Ascending aorta (tissue), 2 donors: ENCODE measurements at places on chromosomes 16 and 17.

DNA sequence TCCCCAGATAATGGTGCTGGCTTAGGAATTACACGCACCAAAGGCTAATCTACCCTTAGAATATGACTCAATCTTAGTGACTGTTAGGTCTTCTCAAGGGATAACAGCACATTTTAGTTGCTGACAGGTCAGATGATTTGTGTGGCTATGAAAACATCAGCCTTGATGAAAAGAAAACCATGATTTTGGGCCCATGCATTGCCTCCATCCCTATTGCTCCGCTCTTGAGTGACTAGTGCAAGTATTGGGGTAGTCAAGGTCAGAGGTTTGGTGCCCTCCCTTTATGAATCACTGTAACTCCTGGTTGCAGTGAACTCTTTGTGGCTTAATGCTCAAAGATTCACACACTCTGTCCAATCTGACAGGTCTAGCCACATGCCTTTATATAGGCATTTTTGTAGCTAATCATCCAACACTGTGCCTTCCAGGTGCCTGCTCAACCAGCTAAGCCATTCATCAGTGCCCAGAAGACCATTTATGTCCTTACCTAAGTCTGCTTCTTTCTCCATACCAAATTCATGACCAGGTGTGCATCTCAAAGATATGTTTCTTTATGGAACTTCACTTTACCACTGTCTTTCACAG, 251.6 kb downstream of the KCNJ2 start:
- DNase-seq: no peak

DNA sequence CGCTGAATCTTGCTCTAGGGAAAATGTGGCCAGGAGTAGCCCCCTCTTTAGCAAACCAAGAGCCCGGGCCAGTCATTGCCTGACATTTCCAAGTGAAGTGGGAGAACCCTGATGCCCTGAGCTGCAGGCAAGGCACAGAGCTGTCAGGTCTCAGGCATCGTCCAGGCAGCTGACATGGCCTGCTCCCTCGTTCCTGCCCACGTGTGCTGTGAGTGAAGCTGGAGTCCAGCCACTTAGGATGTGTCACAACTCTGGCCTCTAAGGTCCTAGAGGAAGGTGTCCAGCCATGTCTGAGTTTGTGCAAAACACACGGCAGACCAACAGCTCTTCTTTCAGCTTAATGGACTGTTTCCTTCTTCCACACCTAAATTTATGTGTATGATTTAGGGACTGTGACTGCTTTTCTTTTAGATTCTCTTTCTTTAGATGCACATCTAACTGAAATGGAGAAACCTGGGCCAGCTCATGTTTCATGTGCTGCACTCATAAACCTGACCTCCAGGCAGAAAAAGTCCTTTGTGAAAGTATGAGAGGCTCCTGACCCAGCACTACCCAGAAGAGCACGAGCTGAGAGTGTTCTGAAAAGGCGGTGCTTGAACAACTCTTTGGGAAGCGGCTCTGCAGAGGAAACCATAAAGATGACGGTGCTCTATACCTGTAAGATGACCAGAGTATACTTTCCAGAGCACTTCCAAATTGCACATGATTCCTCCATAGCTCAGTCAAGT, 14.8 kb upstream of the LIMD2 start:
- DNase-seq: peak; percentile 50

- no peak for DNase-seq
Measured at GRCh38 chr16:88783391-88784073, 1.5 kb downstream of the PIEZO1 start.

- DNase-seq: no peak
Measured at GRCh38 chr17:77177002-77177741, 36.4 kb downstream of the SEC14L1 start.

DNA sequence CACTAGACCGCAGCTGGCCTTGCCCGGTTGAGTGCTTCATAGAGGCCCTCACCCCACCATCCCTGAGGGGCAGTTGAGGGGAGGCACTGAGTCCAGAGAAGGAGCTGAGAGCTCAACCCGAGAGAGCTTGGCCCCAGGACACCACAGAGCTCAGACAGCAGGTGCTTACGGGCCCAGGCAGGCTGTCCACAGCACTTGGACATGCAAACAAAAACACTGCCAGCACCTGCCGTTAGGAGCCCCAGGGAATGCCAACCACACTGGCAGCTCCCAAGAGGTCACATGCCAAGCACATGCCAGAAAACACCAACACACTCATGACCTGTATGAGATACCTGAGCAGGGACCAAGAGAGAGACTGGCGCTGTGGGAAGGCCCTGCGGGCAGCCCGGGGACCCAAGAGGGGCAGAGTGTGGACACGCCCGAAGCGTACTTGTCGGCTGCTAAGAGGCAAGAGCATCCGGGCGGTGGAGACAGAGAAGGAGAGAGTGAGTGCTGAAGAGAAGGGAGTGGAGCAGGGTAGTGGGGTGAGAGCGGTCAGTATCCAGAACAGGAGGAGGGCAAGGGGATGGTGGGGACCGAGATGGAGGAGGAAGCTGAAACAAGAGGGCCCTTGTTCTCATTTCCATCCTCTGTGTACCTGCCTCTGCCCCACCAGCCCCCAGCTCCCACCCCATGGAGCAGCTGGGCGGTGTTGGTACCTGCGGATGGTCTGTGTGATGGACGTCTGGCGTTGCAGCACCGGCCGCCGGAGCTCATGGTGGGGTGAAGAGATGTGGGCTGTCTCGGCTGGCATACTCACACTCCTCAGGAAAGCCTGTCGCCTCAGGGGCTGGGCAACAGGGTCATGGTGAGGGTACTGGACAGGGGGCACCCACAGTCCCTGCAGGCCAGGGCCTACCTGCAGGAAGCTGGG, 8.2 kb downstream of the RHBDF1 start:
- DNase-seq: no peak

GRCh38 chr17:68694791-68695485, 93.8 kb upstream of the FAM20A start:
- no peak for DNase-seq

GRCh38 chr17:72969293-72969906, 123.1 kb downstream of the SLC39A11 start:
- no peak for DNase-seq

GRCh38 chr16:7313170-7313569, 19.5 kb upstream of the RBFOX1 start:
- DNase-seq: no peak

DNA sequence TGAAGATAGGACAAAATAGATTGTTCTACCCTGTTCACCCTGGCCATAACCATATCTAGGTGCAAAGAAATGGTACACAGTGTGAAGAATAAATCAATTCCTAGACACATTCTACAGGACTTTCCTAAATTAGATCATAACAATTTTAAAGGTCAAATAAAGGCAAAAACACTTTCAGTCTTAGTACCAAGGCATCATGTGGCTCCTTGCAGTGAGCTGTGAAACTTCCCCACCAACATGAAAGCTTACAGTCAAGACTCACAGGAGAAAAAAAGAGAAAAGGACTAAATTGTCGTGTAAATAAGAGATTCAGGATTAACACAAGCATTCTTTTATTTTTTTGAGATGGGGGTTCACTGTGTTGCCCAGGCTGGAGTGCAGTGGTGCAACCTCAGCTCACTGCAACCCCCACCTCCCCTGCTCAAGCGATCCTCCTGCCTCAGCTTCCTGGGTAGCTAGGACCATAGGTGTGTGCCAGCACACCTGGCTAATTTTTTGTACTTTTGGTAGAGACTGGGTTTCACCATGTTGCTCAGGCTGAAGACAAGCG, 14.2 kb downstream of the NSMCE1 start:
- DNase-seq: no peak

- no peak for DNase-seq
Measured at GRCh38 chr17:7854078-7854777, 638 bp upstream of the TMEM88 start.

- no peak for DNase-seq
Measured at GRCh38 chr17:79883202-79883601, 44.0 kb upstream of the CBX4 start.

- no peak for DNase-seq
Measured at GRCh38 chr16:15581127-15581815, 61.7 kb downstream of the MARF1 start.

- DNase-seq: peak; percentile 87
Measured at GRCh38 chr17:8226536-8227237, 16.3 kb upstream of the AURKB start.

GRCh38 chr17:78356101-78356713, 3.7 kb downstream of the SOCS3 start:
- no peak for DNase-seq

DNA sequence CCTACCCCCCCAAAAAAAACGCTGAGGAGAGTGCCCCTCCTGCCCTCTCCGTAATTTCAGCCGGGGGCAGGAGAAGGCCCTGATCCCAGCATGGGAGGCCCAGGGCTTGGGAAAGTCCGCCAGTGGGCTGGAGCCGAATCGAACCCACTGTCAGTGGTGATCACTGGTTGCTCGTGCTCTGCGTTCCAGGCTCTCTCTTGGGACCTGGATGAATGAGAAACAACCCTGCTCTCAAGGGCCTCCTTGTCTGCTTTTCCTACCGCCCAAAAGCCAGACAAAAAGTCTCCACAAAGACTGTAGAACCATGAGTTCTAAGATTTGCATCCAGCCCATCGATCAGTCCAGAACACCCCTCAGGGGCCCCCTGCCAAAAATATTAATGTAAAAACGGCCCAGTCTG, 8.1 kb downstream of the ARHGAP23 start:
- DNase-seq: no peak

GRCh38 chr17:50822550-50822949, 12.8 kb upstream of the WFIKKN2 start:
- no peak for DNase-seq

GRCh38 chr17:47990962-47991731, 20.2 kb downstream of the CDK5RAP3 start:
- DNase-seq: no peak

DNA sequence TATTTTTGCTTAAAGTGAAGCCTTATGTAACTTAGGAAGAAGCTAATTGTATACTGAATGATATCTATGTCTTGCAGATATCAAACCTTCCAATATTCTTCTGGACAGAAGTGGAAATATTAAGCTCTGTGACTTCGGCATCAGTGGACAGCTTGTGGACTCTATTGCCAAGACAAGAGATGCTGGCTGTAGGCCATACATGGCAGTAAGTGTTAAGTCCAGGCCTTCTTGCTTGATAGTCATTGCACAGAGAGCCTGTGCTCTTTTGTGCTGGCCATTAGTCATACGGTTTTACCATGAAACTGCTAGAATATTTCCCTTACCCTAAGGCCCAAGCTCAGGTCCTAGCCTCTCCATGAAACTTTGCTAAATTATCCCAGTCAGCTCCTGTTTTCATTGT, 92.5 kb downstream of the MAP2K4 start:
- DNase-seq: no peak

GRCh38 chr17:58224315-58224714, 5.3 kb upstream of the MKS1 start:
- no peak for DNase-seq

DNA sequence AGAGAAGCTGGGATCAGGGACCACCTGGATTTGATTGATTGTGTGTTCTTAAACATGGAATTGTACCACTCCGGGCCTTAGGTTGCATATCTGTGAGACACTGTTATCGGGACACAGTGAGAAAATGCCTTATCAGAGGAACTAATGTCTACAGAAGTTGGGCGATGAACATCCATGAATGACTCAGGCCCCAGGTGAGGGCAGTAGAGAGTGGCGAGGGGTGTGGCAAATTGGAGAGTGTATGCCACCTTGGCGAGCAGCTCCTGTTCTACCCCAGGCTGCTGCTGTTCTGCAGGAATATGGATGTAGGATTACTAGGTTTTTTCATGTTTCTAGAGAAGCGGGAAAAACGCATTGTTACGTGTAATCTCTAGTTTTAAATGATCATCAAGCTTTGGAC, 38.8 kb downstream of the CLEC16A start:
- DNase-seq: no peak

- DNase-seq: no peak
Measured at GRCh38 chr16:799111-799947, 1.2 kb downstream of the GNG13 start.

DNA sequence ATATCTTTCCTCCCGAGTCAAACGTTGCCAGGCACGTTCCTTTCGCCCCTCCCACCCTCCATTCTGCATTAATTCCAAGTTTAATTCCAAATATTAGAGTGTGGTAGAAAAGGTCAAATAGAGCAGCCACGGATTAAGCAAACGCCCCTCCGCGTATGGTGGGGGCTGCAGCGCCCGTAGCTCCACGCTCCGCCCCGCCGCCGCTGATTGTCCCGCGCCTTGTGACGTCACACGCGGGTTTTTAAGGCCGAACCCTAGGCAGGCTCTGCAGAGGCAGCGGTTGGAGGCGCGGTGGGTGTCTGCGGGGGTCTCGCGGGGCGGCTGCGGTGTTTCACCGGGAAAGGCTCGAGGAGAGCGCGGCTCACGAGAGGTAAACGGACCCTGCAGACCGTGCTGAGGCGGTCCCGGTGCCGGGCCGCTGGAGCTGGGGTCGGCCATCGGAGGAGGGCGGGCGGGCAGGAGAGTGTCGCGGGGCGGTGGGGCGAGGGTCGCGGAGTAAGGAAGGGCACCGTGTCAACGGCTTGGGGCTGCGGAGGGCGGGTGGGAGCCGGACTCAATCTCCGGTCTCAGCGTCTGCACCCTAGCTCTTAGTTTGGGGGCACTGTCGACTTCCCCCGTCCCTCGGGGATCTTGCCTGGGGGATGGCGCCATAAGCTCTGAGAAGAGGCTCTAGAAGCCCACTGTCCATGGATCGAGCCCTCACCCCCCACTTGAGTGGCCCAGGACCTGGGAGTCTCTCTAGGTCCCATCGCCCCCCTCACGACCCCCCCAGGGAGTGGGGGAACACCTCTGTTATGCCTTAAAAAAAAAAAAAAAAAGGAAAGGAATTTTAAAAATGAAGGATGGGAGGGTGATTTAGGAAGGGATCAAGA, at the start of gene ARL4D:
ARL4D (plus strand) TSS at position 270 of the 872 bp plus-strand sequence. CDS start 740 bp downstream, outside the sequence.
- peak; percentile 92 for DNase-seq

DNA sequence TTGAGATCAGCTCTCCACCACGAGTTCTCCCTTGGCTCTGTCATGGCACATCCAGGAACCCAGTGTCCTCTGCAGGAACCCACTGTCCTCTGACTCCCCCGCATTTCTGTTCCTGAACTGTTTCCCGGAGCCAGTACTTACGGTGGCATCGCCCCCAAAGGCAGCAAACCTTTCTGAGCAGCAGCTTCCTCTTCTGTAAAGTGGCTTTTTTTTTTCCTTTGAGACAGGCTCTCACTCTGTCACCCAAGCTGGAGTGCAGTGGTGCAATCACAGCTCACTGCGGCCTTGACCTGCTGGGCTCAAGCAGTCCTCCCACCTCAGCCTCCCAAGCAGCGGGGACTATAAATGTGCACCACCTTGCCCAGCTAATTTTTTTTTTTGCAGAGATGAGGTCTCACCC, 32.2 kb downstream of the NAGPA start:
- no peak for DNase-seq

- no peak for DNase-seq
Measured at GRCh38 chr17:82215095-82215971, 2.7 kb upstream of the CCDC57 start.

GRCh38 chr16:78648517-78648916, 549.1 kb downstream of the WWOX start:
- no peak for DNase-seq

- DNase-seq: peak; percentile 98
Measured at GRCh38 chr17:75876938-75877751, 1.2 kb downstream of the TRIM47 start.
